ENCODE measurements at places on chromosomes 12 and 14. TPM values are rescaled to one million over a fixed set of nuclear protein-coding genes. Genes with fewer than 3 reads are reported as not detected.

DNA sequence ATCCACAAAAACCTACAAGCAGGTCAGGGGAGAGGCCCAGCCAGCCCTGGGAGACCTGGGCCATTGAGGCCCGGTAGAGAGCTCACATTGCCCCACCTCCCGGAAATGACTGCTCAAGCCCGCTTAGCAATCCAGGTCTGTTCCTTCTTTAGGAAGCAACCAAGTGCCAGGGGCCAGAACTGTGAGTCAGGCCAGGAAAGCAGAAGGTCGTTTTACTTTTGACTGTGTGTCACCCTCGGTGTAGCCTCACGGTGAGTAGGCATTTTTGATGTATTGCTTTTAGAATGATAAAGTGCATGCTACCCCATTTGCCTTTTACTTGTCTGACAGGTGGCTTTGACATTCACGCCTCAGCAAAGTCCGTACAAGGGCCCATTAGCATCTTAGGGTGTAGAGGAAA, 25.4 kb upstream of the PWP1 start:
- no peaks in the 10 kb centered on the region for H3K36me3 ChIP-seq
- H3K4me1 ChIP-seq, result peaks cover 9% of the 10 kb centered on the region
- H3K4me3 ChIP-seq, result no peak overlapping the region
- no peak overlapping the region for H3K27ac ChIP-seq
- no peak for DNase-seq
- H3K27me3 ChIP-seq, result no peaks in the 10 kb centered on the region

DNA sequence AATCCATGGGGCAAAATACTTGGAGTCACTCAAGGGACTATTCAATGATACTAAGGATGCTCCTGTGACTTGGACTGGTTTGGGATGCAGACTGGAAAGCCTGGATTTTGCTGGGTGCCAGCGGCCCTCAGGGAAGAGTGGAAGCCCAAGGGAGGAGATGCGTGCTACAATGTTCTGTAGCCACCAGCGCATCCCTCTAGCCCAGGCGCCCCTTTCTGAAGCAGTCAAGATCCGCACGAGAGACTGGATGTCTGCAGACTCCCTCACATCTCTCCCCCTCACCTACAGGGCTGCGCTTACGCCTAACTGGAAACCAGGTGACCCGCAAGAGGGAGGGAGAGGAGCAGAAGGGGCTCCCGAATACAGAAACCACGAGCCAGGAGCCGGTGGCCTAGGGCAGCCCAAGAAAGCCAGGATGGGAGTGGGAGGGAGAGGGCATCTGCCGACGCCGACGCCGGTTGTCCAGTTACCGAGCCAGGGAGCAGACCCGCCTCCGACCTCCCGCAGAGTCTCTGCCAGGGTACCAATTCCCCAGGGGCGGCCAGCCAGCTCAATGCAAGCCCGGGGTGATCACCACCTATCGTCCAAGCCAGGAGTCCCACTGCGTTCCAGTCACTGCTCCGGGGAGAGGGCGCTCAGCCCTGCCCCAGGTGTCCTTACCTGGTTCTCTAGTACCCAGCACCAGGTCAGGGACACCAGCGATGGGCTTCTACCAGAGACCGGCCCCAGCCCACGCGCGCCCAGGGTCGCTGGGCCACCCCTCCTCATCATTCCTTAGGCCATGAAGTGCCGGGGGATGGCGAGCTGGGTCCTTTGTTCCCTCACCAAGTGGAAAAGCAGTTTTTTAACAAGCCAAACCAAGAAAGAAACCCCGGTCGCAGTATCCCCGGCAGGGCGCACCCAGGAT, 1.2 kb downstream of the NTN4 start:
- peaks cover 70% of the 10 kb centered on the region for H3K27me3 ChIP-seq
- no peak for DNase-seq
- H3K27ac ChIP-seq, result no peak overlapping the region

DNA sequence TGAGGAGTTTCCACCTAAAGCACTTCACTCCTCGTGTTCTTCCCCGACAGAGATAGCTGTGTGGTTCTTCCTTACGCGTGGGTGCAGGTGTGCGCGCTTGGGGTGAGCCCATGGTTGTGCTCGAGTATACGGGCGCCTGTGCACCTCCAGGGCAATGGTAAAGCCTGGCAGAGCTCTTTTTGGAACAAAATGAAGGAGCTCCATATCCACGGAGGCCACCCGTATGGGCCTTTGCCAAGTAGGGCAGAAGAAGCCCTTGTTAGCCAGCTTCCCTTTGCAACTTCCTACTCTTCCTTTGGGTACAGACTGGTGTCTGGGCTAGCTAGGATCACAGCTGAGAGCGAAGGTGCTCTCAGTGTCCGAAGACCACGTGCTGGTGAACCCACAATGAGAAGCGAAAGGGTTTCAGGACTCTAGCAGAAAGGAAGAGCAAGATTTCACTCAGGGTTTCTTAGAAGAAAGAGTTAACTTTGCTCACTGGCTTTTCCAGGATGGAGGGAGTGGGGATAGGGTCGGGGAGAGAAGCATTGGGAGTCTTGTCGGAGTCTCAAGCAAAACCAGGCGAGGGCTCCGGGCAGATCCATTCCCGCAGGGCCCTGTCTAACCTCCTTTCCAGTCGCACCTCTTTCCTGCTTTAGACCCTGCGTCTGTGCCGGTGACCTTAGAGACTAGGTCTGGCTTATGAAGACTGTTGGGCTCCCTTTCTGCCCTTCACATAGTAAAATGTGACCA, 960 bp upstream of the LRFN5 start:
- H3K27me3 ChIP-seq, result peaks cover 65% of the 10 kb centered on the region
- H3K4me3 ChIP-seq, result peak overlapping the region; percentile 38
- no peak for DNase-seq
- peaks cover 4% of the 10 kb centered on the region for H3K36me3 ChIP-seq
- no peak overlapping the region for H3K27ac ChIP-seq

GRCh38 chr12:28189784-28190320, 404 bp upstream of the CCDC91 start:
- H3K27ac ChIP-seq, result peak overlapping the region; percentile 99
- DNase-seq, result peak; percentile 33
- H3K4me1 ChIP-seq, result peaks cover 37% of the 10 kb centered on the region
- H3K27me3 ChIP-seq, result no peaks in the 10 kb centered on the region
- H3K4me3 ChIP-seq, result peak overlapping the region; percentile 96

DNA sequence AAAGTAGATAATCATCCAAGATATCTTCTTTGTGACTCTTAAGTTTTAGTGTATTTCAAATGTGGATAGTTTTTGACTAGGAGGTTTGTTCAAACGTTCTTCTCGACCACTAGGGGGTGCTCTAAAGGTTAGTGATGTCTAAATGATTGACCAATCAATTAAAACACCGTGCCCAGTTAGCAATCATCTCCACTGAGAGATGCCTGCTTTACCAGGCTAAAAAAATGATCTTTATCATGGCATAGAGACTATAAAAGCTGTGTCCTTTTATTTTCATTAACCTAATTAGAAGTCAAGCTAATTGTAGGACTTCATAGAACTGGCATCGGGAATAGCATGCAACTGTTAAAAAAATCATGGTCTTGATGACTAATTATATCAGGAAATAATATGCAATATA, 153.9 kb downstream of the PRKCH start:
- DNase-seq, result no peak
- H3K27ac ChIP-seq, result peak overlapping the region; percentile 84
- H3K36me3 ChIP-seq, result peaks cover 75% of the 10 kb centered on the region
- H3K27me3 ChIP-seq, result no peaks in the 10 kb centered on the region
- H3K4me1 ChIP-seq, result peaks cover 94% of the 10 kb centered on the region

DNA sequence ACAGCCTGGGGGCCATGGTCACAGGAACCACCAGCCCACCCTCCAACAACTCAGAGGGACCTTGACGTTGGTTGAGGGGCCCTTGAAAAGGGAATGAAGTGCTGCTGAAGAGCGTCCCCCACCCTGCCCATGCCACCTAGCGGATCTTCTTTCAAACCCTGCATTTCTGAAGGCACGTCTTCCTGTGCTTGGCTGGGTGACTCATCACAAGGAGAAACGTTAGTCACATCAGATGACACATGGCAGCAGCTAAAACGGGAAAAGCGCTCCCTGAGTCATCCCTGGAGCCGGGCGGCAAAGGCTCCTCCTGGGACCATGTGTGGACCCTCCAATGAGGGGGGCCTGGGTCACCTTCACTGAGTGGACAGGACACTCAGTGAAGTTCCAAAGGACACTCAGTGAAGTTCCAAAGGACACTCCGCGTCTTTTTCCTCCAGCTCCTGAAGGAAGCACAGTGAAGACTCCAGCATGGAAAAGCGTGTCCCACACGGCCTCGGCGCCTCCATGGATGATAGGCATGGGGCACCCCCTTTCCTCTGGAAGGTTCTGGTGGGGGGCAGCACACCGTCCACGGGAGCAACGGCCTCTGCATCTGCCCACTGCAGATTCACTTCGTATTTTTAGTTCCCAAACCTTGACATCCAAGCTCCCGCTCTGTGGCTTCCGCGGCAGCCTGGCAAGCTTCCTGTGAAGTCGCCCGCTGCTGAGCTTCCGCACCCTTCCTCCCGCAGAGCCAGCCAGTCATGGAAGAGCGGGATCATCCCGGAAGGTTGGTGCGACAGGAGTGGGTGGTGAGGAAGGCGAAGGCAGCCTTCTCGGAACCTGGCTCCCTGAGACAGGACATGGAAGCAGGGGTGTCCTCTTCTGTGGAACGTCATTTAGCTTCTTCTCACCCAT, 383.4 kb downstream of the VRK1 start:
- H3K36me3 ChIP-seq, result peaks cover 2% of the 10 kb centered on the region
- peaks cover 5% of the 10 kb centered on the region for H3K27me3 ChIP-seq
- DNase-seq, result no peak
- H3K27ac ChIP-seq, result no peak overlapping the region

GPR135 gene
- 1.5 TPM for total RNA-seq

CEBPE gene
- total RNA-seq, result 0.92 TPM

MORN3 gene
- 0.37 TPM for total RNA-seq

All from activated CD8-positive, alpha-beta T cell treated with anti-CD3 and anti-CD28 coated beads, Interleukin-2, amount 10 ng/mL, durations not matched to agents 7 days and 5 days (primary cell).